EH (cell line): ENCODE measurements at places on chromosomes 3 and 15.
A peak's percentile ranks its signal among the peaks of the same experiment; 100 is the strongest.

DNA sequence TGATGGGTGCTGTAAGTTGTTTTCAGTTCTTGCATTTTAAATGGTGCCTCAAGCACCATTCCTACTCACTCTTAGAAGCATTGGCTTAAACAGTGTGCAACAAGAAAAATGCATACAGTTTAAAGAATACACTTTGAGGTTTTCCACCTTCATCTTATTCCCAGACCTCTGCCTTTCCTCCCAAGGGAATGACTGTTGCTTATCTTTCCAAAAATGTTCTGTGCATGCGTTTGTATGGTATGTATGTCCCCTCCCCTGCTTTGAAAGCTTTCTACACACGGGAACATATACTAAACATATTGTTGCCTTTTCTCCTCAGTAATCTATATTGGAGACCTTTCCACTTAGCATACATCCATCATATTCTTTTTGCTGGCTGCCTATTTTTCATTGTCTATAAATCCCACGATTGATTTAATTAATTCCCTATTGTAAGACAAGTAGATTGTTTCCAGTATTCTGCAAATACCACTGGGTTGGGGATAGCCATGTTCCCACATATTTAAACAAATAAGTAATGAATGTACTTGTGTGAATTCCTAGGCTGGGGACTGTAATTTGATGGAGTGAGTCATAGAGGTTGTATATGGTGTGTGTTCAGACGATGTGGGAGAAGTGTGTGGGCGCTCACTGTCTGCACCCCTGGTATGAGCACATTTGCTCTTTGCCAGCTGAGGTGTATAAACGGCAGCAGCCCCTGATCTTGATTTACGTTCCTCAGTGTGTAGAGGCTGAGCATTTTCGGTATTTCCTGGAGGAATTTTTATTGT is 5.8 kb downstream of the TRAK1 start:
- DNase-seq = peak; percentile 92

GRCh38 chr3:34106879-34107278 is 308.4 kb downstream of the PDCD6IP start:
- DNase-seq = peak; percentile 28

DNA sequence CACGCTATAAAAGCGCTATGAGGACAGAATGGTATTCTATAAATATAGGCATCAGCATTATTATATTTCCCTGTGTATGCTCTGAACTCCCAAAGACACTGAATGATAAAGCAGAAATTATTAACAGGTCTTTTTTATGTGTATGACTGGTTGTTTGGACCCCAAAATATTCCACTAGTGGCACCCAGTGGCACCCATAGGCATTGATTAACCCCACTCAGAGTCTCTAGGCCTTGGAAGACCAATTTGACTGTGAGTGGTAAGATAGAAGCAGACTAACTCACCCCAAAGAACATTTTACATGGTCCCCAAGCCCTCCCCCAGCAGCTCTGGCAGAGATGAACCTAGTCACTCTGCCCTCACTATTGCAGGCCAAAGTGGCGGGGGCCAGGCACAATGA is 45.4 kb upstream of the UBE2E1 start:
- no peak for DNase-seq

DNA sequence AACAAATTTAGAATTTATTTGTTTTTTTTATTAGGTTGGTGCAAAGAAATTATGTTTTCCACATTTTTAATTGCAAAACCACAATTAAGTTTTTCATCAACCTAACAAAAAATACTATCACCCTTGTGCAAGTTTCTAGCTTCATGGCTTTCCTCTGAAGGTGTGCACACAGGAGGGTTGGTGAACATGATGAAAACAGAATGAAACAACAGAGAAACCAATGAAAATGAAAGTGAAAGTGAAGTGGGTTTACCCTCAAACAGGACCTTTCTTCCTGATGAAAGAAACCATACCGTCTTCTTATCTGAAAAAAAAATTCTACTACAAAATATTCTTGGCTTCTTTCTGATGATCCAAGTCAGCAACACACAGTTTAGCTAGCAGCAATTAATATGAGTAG is 71.9 kb upstream of the FEZF2 start:
- DNase-seq = peak; percentile 16

- DNase-seq = no peak
Measured at GRCh38 chr15:67085237-67085817, 19.9 kb downstream of the SMAD3 start.

DNA sequence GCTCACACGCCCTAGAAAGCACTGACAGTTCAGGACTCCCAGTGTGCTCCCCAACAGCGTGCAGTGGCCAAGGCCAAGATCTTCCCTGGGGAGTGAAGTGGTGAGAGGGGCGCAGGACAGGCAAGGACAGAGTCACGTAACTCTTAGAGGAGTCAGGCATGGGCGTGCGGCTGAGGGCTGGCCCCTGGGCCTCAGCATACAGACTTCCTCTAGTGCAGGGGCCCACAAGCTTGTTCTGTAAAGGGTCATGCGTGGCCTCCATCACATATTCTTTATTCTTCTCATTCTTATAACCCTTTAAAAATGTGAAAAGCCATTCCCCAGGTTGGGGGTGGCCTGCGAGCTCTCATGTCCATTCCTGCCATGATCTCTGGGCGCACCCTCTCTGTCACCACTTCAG is 25.2 kb downstream of the TMEM43 start:
- DNase-seq = no peak

GRCh38 chr3:68953816-68954444 is 21.6 kb upstream of the TAFA4 start:
- DNase-seq = no peak
